ENCODE measurements at places on chromosomes 3 and 15.

DNA sequence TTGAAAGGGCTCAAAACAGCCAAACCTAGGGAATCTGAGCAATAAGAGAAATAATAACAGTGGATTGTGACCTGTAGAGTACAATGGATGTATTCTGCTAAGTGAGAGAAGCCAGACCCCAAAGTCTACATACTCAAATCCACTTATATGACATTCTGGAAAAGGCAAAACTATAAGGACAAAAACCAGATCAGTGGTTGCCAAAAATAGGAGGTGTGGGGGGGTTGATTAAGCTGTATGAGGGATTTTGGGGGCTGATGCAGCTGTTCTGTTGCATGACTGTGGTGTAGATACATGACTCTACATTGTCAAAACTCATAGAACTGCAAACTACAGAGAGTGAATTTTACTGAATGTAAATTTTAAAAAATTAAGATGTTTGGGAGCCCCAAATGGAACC is 20.1 kb upstream of the CGNL1 start:
- DNase-seq: no peak

DNA sequence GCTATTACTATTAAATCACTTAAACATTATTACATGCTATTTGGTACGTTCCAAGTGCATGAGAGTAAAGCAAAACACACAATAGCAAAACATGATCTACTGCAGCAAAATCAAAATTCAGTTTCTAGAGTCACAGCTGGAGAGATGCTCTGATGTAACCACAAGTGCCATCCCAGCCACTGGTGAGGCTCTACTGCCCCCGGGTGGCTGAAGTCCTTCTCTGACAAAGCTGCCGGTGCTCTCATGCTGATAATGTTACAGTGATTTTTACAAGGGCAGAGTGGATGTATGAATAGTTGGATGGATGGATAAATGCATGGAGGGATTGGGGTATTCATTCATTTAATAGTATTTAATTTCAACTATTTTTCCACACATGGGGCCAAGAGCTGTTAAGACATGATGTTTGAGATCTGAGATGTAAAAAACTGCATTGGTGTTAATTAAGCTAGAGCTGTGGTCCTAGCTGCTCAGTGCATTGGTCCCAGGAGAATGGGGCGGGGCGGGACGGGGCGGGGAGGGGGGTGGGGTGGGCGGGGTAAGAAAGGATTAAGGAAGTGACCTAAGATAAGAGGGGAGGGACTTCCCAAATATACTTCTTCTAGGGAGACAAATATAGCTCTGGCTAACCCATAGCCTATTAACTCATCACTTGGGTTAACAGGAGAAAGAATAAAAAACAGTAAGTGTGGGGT is 5.3 kb upstream of the SPESP1 start:
- peak; percentile 94 for DNase-seq

DNA sequence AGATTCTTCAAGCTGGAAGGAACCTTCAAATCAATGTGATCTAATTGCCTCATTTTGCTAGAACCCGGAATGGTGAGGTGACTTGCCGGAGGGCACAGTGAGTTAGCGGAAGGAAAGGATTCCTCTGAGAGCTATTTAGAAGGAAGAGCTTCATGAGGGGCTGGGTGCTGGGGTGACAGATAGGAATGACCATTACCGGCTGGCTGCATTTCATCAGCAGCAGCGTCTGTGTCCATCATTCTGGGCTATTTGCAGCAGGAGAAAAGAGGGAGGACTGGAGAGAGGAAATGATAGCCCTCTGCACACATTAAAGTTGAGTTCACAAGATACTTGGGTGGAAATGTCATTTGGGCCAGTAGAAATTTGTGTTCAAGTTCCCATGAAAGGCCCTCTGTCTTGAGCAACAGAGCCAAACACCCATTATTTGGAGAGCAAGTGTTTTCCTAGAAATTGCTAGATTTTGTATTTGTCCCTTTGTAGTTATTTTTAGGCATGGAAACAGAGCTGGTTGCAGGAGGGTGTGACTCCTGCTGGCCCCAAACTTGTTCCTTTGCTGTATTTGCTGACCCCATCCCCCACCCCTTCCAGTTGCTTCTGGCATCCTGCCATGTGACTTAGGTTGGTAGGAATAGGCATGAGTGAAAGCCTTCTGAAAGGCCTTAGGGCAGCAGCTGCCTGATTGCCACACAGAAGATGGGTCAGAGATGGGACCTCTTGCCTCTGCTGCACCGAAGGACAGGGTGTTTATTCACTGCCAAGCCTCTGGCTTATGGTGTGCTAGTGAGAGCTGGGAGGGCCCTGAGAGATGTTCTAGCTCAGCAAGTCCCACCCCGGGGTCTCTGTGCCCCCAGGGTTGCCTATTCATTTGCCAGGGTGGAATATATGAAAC is 87.5 kb upstream of the PLXNA1 start:
- DNase-seq: peak; percentile 25

GRCh38 chr3:127823426-127823857 is 1.1 kb upstream of the MGLL start:
- peak; percentile 53 for DNase-seq

DNA sequence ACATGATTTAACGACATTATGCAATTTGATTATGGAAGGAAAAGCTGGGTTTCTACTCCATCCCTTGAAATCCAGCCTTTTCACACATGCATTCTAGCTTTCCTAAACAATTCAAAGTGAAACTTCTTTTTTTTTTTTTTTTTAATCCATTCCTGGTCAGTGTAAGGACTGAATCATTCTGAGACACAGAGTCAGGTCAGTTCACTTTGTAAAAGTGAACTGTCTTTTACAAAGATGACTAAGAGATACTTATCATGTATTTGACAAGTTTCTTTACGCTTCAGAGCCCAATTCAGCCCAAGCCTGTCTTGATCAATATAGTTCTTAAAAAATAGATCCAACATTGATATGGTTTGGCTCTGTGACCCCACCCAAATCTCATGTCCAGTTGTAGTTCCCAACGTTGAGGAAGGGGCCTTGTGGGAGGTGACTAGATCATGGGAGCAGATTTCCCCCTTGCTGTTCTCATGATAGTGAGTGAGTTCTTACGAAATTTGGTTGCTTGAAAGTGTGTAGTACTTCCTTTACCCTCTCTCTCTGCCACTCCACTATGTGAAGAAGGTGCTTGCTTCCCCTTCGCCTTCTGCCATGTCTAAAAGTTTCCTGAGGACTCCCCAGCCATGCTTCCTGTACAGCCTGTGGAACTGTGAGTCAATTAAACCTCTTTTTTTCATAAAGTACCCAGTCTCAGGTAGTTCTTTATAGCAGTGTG is 345.6 kb upstream of the THBS1 start:
- no peak for DNase-seq

DNA sequence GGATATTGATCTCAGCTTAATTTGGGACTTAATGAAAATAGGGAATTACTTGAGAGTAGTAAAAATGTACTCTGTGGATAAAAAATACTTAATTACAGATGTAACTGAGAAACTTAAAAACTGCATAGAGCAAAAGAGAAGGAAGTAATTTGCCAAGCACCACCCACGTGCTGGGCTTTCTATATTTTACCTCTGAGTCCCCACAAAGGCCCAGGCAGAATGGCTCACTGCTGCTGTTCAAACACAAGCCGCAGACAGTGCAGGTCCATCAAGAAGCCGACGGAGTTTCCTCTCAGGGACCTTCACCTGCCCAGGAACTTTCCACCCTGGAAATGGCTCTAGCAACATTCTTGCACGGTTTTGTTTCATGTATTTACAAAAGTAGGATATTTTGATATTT is 77.2 kb upstream of the TRPM1 start:
- no peak for DNase-seq
